Left ventricle myocardium superior (tissue), 1 donor: ENCODE measurements at places on chromosomes 11 and 22. TPM values are rescaled to one million over a fixed set of nuclear protein-coding genes. Genes with fewer than 3 reads are reported as not detected.

The ACAD8 gene
- 40.9 TPM for total RNA-seq

The CLMP gene
- 4.9 TPM for total RNA-seq

The BAIAP2L2 gene
- total RNA-seq: 0.15 TPM

The MUC5AC gene
- not detected for total RNA-seq

The SCUBE1 gene
- 0.64 TPM for total RNA-seq

The OR52N4 gene
- not detected for total RNA-seq

The TYR gene
- total RNA-seq: not detected

The PTPRCAP gene
- 2.0 TPM for total RNA-seq

The TSGA10IP gene
- total RNA-seq: not detected

The LUZP2 gene
- not detected for total RNA-seq

The ANKK1 gene
- total RNA-seq: 0.10 TPM

The CTR9 gene
- total RNA-seq: 25.6 TPM

The LYVE1 gene
- total RNA-seq: 53.8 TPM

The EIF1AD gene
- 22.8 TPM for total RNA-seq

The PATE4 gene
- total RNA-seq: not detected

The OR52A5 gene
- not detected for total RNA-seq

The FGF19 gene
- not detected for total RNA-seq

The OR5A1 gene
- total RNA-seq: not detected

The AGBL2 gene
- total RNA-seq: 0.25 TPM

The SLC5A1 gene
- 223 TPM for total RNA-seq

The CDON gene
- 15.9 TPM for total RNA-seq

The APLNR gene
- 21.0 TPM for total RNA-seq

The RGL4 gene
- total RNA-seq: not detected

The GPHA2 gene
- total RNA-seq: not detected

The SMIM35 gene
- not detected for total RNA-seq

The GDPD4 gene
- total RNA-seq: not detected
